Naive thymus-derived CD4-positive, alpha-beta T cell (primary cell): ENCODE measurements at places on chromosomes 3 and 15. TPM values are rescaled to one million over a fixed set of nuclear protein-coding genes. Genes with fewer than 3 reads are reported as not detected.

The SPESP1 gene
- polyA plus RNA-seq: 0.25 TPM

The PIGBOS1 gene
- polyA plus RNA-seq: 49.8 TPM

The KBTBD8 gene
- polyA plus RNA-seq: 1.5 TPM

The AHSG gene
- not detected for polyA plus RNA-seq

DNA sequence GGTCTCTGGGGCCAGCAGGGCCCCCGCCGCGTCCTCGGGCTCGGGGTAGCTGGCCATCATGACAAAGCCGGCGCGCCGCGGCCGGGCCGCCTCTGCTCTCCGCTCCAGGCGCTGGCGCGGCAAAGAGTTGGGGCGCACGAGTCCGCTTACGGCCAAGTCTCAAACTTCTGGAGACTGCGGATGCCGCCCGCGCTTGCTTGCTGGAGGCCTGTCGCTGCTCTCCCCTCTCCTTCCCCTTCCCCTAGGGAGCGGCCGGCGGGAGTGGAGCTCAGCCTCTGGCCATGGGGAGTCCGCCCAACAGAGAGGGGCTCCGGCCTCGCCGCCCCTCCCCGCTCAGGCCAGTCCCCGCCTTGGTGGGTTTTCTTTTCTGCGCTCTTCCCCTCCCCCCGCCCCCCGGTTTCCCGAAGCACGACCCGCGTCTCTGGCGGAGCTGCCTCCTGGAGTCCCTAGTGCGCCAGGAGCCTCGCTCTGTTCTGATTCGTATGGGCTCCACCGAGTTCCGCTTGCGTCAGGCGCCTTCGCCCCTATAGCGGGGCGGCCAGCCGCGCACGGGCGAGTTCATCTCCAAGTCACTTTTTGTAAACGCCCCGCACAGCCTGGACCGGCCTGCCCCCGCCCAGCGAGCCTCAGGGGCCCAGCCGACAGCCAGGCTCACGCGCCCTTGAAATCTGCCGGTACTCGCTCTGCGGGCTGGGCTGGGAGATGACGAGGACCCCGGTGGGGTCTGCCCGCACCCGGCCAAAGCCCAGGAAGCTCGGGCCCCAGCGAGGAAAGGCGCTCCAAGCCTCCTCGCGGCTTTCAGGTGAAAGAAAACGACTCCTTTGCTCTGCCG, at the start of the genes FOXL2 and FOXL2NB:
TSS of gene FOXL2 (minus strand) at position 475 of the 832 bp plus-strand sequence. CDS start at position 60, 415 bp downstream.
TSS of gene FOXL2NB (plus strand) at position 555 of the 832 bp plus-strand sequence. CDS start at position 703, 148 bp downstream.
- DNase-seq: no peak

DNA sequence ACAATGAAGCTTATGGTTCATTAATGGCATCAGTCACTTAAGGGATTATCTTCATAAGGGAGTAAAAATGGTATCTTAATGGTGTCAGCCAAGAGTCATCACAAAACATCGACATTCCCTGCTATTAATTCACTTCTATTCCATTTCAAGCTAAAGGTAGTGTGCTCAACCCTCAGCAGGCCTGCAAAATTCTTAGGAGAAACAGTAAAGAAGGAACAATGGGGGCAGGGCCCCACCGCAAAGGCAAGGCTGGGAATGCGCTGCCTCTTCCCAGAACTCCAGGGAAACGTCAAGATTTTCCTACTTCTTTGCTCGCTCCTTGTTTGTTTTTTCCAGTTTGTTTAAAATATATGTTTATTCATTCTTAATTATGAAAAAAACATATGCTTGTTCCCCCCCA, 187.3 kb upstream of the TSC22D2 start:
- DNase-seq: no peak

- no peak for DNase-seq
Measured at GRCh38 chr3:185971579-185971978, 33.8 kb upstream of the TRA2B start.

DNA sequence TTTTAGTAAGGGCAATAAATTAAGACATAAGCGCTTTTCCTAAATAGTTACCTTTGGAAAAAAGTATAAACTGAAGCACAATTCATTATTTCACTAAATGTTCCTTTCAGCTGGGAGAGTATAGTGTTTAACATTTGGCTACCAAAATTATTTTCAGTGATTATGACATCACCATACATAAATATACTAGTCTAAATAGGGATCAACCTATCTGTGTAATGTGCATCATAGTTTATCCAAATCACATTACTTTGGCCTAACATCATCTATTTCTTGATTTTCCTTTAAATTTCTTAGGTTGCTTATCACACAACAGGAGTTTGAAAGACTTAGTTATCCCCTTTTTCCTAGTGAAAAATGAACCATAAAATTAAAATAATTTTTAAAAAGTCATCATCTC, 738.9 kb downstream of the ROBO1 start:
- DNase-seq: no peak

GRCh38 chr3:178808748-178809147, 262.9 kb downstream of the ZMAT3 start:
- no peak for DNase-seq

GRCh38 chr3:13828501-13829265, 51.2 kb downstream of the WNT7A start:
- no peak for DNase-seq

- no peak for DNase-seq
Measured at GRCh38 chr15:43208052-43209002, 12.5 kb downstream of the EPB42 start.

DNA sequence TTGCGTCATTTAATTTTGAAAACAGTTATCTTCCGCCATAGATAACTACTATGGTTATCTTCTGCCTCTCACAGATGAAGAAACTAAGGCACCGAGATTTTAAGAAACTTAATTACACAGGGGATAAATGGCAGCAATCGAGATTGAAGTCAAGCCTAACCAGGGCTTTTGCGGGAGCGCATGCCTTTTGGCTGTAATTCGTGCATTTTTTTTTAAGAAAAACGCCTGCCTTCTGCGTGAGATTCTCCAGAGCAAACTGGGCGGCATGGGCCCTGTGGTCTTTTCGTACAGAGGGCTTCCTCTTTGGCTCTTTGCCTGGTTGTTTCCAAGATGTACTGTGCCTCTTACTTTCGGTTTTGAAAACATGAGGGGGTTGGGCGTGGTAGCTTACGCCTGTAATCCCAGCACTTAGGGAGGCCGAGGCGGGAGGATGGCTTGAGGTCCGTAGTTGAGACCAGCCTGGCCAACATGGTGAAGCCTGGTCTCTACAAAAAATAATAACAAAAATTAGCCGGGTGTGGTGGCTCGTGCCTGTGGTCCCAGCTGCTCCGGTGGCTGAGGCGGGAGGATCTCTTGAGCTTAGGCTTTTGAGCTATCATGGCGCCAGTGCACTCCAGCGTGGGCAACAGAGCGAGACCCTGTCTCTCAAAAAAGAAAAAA, 1.2 kb downstream of the B2M start:
- DNase-seq: peak; percentile 80

GRCh38 chr15:63933522-63933921, 99.8 kb upstream of the HERC1 start:
- no peak for DNase-seq
